ENCODE measurements at places on chromosomes 2 and 18. TPM values are rescaled to one million over a fixed set of nuclear protein-coding genes. Genes with fewer than 3 reads are reported as not detected.

- peak; percentile 22 for DNase-seq
Observed at GRCh38 chr2:88874063-88874657, 182.7 kb downstream of the RPIA start.

DNA sequence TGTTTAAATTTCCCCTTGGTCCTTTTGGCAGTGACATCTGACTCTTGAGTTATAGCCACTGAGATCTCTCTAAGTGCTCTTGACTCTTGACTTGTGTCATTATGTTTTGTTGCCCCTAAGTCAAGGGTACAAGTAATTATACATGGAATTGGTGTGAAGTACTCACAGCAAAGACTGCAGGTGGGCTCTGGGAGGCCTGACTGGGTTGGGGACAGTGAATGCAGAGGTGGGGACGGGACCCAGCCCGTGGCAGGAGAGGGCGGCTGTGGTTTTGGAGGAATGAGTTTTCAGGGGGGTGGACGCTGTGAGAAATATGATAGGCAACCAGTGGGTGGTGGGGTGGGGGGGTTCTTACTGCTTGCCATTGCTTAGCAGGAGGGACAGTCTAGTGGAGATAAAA is 97.8 kb downstream of the NCK2 start:
- DNase-seq = no peak

DNA sequence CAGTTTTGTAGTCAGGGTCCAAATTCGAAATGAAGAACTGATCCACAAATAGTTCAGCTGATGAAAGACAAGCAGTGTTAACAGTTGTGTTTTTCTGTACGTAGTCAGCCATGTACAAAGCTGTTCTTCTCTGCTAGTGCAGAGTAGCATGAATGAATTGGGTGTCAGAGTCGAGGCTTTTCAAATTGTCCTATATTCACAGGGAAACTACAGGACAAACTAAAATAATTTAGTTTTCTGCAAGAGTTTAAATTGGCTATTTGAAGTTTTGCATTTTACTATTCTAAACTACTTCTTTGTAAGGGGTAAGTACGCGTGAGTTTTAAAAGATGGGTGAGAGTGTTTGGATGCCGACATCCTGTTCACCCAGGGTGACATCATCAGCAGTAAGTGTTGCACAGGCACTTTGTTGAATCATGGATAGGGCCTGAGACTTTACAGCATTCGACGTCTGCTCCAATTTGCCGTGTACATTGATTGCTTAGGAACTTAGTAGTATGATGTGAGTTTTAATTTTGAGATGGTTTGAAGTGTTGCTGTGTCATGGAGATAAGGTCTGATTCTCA is 147.2 kb upstream of the NFATC1 start:
- DNase-seq = peak; percentile 55

DNA sequence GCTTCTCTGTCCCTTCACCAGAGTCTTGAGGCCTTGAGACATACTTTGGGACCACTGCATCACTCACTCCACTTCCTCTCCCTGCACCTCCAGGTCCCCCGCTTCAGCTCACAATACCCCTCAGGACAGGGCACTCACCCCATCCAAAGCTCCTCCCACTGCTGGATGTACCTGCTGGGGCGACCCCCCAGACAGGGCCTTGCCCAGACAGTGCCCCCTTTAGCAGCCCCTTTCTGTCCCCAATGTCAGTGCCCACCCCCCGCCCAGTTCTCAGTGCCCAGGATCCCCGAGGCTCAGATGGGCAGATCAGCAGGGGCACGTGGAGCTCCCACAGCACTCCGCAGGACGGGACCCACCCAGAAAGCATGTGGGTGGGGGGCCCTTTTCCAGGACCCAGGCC is 23.8 kb upstream of the IMP4 start:
- DNase-seq = no peak

- no peak for DNase-seq
Observed at GRCh38 chr18:59627414-59627813, 69.8 kb downstream of the CCBE1 start.

DNA sequence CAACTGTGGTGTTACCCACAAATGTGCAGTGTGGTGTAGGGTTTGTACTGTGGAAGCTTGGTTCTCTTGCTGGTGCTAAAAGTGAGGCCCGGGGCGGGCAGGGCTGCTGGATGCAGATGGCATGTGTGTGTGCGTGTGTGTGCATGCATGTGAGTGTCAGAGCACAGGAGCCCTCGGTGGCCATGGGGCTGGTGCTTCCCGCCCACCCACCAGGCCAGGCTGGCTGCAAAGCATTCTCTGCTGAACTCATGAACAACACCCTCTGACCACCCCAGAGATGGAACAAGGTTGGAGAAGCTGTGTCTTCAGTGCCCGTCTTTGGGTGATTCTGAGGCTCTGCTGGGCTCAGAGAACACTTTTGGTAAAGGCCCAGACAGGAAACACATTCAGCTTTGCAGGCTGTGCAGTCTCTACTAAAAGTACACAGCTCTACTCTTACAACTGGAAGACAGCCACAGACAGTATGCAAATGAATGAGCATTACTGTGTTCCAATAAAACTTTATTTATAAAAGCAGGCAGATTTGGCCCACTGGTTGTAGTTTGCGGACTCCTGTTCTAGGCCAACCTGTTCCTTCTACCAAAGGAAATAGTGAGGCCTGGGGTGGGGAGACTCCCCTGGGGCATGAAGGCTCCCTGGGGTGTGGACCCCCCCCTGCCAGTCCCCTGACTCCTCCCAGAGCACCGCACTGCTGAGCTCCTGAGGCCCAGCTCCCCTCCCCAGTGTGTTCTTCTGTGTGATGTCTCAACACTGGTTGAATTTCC is 225.3 kb upstream of the HDAC4 start:
- DNase-seq = no peak

- DNase-seq = no peak
Observed at GRCh38 chr2:219059375-219059724, 1.4 kb downstream of the IHH start.

DNA sequence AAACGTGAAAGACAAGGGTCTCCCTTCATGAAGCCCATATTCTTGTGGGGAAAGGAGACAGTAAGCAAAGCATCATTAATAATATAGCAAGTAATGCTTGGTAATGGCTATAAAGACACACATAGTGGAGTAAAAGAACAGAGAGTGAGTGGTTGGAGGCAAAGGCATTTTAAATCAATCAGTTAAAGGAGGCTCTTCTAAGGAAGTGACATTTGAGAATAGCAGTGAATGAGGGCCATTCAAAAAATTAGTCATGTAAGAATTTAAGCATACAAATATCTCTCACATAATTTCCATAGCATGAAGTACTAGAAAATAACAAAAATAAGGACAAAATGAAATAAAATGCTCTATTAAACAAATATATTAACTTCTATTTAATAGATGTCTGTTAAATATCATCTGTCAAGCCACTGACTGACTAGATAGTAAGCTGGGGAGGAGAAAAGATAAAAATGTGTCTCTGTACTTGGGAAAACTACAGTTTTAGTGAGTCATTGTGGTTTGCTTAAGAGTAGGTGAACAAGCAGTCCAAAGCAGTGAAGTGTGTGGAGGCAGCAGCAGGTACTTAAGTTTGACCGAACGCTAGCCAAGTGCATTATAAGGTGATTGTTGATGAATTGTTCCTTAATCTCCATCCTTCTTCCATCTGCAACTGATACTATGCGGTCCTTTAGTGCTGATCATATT is 160.1 kb downstream of the PARD3B start:
- DNase-seq = peak; percentile 80

DNA sequence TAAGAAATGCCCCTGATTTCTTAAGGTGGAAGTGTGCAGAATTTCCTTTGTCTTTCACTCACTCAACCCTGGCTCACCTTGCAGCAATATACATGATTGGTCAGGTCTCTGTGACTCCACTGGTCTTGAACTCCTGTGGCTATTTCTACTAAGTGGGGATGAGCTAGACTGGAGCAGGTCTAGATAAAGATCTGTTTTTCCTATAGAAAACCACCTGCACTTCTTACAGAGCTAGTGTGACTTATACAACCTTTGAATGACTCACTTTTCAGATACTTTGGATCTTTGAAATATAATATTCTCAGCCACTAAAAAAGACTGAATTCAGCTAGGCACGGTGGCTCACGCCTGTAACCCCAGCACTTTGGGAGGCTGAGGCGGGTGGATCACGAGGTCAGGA is 98.5 kb upstream of the KCTD1 start:
- no peak for DNase-seq

DNA sequence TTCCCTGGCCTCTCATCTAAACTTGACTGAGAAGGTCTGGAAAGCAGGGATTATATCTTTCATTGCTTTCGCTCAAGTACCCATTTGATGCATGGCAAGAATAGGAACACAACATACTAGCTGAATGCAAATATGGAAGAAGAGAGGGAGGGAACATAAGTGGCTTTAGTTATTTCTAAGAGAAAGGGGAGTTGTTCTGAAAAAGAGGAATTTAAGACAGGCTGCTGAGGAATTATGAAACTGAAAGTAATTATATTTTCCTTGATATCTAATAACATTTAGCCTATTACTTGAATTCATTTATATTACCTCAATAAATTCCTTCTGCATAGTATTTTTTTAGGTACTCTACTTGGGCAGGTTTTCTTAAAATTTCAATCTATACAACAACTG is 105.8 kb upstream of the TTN start:
- DNase-seq = no peak

DNA sequence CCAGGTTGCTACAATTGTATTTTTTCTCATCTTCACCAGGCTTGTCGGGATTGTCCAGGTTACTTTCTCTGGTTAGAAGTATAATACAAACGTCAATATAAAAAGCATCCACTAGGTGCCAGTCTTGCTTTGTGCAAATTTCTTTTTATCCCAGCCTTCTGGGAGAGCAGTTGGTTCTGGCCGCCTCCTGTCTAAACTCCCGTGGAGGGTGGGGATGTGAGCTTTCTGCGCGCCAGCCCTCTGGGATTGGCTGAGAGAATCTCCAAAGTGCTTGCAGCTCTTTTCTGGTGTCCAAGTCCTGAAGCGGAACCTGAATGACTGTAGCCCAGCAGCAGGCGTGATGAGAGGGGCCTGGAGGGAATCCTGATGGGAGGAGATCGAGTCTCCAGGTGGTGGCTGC is 22.4 kb upstream of the TOGARAM2 start:
- DNase-seq = peak; percentile 56

GRCh38 chr18:6504605-6505497 is 90.1 kb upstream of the L3MBTL4 start:
- DNase-seq = no peak

DNA sequence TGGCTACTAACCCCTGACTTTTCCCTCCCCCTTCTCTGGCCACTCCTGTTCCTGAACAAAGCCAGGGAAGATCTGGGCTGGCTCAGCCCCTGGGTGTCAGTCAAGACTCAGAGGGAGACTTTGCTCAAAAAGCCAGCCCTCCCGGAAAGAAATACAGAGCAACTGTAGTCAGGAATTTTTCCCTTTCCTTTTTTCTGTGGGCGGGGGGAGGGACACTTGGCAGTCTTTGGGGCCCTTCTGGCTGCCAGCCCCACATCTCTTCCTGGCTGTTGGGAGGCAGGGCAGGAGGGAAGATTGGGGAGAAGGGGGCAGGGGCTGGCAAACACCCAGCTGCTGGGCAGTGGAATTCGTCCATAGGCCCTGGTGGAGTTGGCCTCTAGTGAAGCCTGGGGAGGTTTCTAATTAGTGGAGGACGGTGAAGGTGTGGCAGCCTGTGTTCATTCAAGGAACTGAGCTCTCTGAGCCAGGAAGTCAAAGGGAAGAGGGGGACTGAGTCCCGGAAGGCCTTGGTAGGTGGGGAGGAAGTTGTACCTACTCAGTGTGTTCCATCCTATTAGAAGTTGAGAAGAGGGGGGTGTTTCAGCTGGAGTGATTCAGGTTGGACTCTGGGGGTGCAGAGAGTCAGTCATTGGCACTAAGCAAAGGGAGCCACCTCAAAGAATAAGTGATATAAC is 10.9 kb downstream of the IGFBP2 start:
- peak; percentile 62 for DNase-seq

DNA sequence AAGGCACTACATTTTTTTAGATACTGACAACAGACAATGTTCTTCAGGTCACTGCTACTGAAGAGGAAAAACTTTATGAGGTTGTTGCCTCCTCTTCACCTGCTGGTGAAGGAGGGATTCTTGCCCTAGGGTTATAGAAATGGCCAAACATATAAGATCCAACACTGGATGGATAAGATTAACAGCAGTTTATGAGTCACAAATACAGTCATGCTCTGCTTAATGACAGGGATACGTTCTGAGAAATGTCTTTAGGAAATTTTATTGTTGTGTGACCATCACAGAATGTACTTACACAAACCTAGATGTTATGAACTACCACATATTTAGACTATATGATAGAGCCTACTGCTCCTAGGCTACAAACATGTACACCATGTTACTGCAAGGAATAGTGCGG is 57.4 kb upstream of the AMMECR1L start:
- DNase-seq = no peak

- DNase-seq = no peak
Observed at GRCh38 chr2:60478660-60479059, 74.8 kb downstream of the BCL11A start.

GRCh38 chr2:136013955-136014354 is 28.5 kb upstream of the DARS1 start:
- DNase-seq = no peak

DNA sequence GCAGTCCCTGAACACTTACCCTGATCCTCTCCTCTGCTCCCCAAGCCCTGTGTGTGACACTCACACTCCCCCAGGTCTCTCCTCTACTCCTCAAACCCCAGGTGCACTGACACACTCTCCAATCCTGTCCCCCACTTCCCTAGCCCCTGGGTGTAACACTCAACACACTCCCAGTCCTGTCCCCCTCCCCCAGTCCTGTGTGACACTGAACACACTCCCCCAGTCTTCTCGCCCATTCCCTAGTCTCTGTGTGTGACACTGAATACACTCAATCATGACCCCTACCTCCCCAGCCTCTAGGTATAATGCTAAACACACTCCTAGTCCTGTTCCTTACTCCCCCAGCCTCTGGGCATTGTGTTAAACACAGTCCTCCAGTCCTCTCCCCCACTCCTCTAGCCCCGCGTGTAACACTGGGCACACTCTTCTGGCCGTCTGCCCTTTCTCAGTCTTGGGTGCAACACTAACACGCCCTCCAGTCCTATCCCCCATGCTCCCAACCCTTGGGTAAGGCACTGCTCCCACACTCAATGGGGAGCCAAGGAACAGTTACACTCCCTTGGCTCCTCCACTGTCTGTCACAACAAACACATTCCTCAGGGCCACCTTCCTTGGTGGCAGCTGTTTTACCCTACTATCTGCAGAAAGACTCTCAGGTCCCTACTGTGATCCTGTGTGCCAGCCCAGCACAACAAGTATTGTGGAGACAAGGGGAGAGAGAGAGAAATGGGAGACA is 82.5 kb upstream of the PKDCC start:
- DNase-seq = no peak

DNA sequence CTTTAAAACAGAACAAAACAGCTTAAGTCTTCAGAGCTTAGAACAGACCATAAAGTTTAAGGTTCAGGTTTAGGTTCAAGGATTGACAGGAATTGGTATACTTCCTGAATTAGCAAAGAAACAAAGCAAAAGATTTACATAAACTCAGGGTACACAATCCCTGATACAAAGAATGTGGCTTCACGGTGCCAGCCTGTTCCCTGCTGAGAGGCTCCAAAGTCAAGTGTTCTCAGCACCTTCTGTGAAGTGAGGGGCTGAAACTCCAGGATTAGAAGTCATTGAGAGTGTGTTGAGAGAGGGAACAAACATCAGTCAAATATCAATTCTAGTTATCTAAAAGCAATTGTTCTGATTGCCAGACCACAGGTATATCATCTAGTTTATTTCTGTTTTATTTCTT is 35.7 kb downstream of the DYNAP start:
- DNase-seq = no peak

GRCh38 chr18:33712719-33713118 is 134.7 kb downstream of the ASXL3 start:
- DNase-seq = no peak

Gene HJURP
- 5.9 TPM for total RNA-seq

Gene TGFA
- 0.55 TPM for total RNA-seq

Gene ALK
- total RNA-seq = 0.16 TPM

Gene SCYGR3
- total RNA-seq = not detected

Gene MOCOS
- total RNA-seq = 1.9 TPM

Gene RBMS1
- 152 TPM for total RNA-seq

Gene PLEK
- total RNA-seq = not detected
